ENCODE measurements at places on chromosomes 6 and 20.

DNA sequence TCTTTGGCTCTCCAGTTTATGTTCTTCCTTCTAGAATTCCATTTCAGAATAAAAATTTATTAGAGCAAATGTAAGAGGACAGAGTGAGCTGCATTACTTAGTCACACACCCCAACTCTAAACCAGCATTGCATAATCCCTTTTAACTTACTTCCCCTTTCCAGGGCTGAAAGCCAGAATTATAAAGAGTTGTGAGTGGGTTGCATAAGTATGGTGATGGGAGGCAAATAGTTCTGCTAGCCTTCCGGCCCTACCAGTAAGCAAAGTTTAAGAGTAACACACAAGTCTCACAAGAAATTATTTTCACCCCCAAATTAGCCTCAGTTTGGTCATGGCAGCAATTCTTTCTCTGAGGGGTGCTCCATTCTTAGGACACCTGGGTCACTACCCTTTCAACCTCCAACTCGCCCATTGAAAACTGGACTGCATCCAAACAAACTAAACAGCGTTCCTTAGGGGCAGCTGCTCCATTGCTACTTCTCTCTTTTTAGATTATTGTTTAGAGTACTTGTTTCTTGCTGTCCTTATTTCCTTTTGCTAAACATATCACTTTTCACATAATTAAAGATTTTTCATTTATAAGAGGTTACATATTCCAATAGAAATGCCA, 1.6 kb downstream of the KIAA0408 start:
- peak; percentile 20 for DNase-seq

GRCh38 chr20:51134405-51134804, 111.5 kb upstream of the KCNG1 start:
- DNase-seq: no peak

GRCh38 chr20:25245461-25245860, 2.4 kb upstream of the PYGB start:
- DNase-seq: no peak

DNA sequence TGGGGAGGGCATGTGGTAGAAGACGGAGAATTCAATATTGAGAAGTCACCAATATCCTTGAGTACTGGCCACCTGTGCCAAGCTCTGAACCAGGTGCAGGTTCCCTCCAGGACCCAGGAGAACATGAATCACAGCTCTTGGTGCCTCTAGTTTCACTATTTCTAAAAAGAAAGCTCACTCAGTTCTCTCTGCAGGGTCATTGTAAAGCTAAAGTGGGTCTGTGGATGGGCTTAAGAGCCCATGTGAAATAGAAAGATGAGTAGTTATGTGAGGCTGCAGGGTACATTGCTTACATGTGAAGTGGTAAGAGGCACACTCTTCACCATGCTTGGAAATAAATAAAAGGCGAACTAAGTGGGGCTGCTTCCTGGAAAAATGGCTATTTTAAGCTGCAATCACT, 43.6 kb downstream of the ZNF831 start:
- no peak for DNase-seq

All from femur (tissue), 1 donor.